ENCODE measurements at places on chromosomes 4 and X.

DNA sequence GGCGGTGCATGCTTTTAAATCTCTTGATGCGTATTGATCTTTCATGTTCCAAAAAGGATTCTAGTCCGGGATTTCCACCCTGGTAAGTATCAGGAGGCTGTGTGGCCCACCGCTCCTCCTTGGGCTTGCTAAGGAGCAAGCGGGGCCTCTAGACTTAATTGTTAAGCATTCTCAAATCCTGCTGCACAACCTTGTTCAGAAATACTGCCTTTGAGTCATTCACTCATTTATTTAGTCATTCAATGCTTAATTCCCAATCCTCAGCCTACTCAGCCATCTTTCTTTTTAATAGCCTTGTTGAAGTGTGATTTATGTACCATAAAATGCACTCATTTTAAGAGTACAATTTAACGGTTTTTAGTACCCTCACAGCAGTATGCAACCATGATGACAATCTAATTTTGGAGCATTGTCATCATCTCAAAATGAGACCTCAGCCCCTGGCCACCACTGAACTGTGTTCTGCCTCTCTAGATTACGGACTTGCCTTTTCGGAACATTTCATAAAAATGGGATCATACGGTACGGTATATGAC, 15.6 kb upstream of the SLC2A9 start:
- no peak for DNase-seq

GRCh38 chrX:46624090-46624786, 50.7 kb downstream of the CHST7 start:
- no peak for DNase-seq

- no peak for DNase-seq
These were observed 361.2 kb downstream of the ARAP2 start for GRCh38 chr4:35883108-35883507.

DNA sequence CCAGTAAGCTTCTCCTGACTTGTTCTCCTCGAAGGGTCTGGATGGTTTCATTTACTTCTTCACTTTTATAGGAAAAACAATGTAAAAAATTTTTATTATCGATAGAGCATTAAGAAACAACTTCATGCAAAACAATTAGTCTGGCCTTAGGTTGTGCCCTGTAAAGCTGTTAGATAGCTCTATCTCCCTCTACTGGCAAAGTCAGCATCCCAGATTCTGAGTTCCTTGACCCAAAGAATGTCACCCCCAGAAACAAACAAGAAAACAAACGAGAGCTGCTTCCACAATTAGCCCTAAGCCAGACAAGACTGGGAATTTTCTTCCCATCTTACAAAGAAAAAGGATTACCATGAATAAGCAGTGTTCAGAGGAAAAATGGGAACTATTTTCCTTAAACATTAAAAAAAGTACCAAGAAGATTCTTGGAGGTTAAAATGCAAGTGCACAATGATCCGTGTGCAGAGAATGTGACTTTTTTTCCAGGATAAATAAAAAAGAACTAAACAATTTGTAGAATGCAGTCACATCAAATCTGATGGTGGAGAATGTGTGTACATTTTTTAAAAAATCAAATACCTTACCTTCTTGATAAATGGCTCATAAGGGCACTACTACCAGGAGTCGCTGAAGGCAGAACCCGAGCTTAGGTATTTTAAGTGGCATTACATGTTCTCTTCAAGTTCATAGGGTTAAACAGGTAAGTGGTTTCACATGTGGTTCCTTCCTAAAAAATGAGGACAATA, 293.2 kb downstream of the FBXO8 start:
- peak; percentile 25 for DNase-seq

- DNase-seq, result peak; percentile 4
These were observed 195.1 kb downstream of the MAGEB5 start for GRCh38 chrX:26411045-26411444.

DNA sequence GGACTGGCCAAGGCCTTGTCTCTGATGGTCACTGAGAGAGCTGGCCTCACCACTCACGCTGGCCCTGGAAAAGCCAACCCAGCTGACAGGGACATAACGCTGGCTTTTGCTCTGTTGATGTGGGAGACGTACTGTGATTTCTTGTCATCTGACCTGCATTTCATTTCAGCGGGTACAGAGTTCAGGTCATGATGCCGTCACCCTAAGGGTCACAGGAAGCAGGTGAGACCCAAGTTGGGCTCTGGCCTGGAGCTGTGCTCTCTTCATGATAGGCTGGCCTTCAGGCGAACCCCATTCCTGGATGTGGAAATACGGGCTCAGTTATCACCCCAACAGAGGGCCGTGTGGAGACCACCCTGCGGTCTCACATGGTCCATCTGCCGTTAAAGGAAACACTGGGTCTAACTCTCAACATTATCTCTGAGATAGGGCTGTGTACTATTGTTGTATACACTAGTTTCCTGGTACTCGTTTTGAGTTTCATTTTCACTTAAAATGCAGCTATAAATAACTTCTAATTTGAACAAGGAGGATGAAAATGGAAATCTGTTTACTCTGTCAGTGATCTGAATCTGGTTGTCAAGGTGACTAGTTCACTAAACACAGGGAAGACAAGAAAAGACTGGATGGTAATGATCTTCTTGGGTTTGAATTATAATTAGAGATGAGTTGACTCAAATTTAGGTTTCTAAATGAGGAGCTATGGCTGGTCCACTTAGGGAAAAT, 89.1 kb downstream of the TBC1D9 start:
- no peak for DNase-seq
